ENCODE measurements at places on chromosomes 16 and 17.

DNA sequence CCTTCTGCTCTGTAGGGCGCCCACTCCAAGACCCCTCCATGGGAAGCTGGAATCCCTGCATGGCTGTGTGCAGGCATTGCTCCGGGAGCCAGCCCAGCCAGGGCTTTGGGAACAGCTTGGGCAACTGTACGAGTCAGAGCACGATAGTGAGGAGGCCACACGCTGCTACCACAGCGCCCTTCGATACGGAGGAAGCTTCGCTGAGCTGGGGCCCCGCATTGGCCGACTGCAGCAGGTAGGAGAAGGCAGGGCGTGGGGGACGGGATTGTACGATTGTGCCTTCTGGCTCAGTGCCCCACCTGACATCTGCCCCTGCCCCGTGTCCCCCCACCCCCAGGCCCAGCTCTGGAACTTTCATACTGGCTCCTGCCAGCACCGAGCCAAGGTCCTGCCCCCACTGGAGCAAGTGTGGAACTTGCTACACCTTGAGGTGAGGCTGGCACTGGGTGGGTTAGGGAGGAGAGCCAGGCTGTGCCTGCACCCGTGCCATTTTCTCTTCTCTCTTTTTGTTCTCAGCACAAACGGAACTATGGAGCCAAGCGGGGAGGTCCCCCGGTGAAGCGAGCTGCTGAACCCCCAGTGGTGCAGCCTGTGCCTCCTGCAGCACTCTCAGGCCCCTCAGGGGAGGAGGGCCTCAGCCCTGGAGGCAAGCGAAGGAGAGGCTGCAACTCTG, 8.7 kb upstream of the TMEM88 start:
- DNase-seq, result no peak

DNA sequence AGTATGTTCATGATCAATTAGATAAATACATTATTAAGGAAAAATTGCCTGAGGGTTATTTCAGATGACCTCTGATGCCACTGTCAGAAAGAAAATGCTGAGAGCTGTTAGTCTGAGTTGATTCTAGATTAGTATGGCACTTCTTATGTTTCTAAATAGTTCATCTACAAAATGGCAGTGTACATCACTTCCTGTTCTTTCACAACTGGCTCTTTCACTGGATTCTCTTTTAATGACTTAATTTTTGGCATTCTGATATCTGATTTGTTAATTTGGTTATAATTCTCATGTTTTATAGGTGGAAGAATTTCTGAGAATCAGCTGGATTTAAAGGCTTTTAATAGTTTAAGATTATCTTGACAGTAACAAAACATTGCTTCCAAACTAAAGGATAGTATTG, 3.3 kb downstream of the TAOK1 start:
- DNase-seq, result no peak

DNA sequence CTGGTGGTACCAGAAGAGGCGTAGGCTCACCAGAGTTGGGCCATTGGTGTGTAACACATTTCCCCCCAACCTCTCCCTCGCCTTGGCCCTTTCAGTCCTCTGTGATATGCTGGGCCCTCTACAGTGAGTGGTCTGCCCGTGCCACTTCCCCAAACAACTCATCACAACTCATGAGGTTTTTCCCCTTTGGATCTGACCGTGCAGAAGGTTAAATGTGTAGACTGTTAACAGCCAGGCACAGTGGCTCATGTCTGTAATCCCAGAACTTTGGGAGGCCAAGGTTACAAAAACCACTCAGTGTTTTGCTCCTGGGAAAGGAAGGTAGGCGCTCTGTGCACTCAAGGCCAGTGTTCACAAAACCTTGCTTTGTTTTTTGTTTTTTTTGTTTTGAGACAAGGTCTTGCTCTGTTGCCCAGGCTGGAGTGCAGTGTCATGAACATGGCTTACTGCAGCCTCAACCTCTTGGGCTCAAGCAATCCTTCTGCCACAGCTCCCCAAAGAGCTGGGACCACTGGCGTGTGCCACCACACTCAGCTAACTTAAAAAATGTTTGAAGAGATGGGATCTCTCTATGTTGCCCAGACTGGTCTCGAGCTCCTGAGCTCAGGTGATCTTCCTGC, 11.3 kb upstream of the CYB5B start:
- DNase-seq, result no peak

- no peak for DNase-seq
These were observed 34.7 kb downstream of the YPEL2 start for GRCh38 chr17:59366040-59366757.

DNA sequence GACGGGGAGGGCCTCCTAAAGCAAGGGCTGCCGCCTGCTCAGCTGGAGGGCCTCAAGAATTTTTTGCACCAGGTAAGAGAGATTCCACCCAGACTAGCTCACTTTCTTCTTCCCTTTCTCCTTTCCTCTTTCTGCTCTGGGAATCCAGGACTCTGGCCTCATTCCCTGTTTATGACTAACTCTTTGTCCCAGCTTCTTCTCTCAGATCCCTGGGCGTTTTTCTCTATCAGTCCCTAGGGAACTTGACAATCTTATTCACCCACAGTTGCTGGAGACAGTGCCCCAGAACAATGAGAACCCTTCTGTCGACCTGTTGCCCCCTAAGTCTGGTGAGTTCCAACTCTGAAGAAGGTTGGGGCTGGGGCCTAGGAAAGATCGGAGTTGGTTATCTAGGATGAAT, 15.6 kb downstream of the CNTROB start:
- DNase-seq, result no peak

DNA sequence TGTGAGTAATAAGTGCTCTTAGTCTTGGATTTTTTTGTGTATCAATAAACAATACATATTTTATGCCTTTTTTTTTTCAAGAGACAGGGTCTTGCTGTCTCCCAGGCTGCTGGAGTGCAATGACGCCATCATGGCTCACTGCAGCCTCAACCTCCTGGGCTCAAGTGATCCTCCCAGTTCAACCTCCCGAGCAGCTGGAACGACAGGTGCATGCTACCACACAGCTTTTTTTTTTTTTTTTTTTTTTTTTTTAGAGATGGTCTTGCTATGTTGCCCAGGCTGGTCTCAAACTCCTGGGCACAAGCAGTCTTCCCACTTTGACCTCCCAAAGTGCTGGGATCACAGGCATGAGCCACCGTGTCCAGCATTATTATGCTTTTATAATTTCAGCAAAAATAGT, 13.0 kb downstream of the ACSF2 start:
- no peak for DNase-seq

- DNase-seq, result no peak
These were observed 63.9 kb downstream of the BANP start for GRCh38 chr16:88014954-88015805.

- DNase-seq, result no peak
These were observed 1.6 kb downstream of the AMFR start for GRCh38 chr16:56423584-56424403.

DNA sequence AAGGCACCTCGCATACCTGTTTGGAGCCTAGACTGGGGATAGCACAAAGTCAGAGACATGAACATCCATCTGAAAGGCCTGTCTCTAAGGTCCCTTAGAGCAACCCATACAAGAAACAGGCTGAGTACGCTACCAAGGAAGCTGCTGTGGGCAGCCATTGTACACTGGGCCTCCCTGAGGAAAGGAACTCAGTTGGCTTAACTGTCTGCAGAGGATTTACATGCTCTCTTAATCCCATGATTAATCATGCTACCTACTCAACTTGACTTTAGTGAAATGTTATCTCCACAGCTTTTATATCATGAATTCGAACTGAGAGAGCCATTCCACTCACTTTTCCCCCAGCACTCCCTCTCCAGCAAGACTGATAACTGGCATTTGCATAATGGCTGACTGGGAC, 26.0 kb downstream of the PHLPP2 start:
- no peak for DNase-seq

DNA sequence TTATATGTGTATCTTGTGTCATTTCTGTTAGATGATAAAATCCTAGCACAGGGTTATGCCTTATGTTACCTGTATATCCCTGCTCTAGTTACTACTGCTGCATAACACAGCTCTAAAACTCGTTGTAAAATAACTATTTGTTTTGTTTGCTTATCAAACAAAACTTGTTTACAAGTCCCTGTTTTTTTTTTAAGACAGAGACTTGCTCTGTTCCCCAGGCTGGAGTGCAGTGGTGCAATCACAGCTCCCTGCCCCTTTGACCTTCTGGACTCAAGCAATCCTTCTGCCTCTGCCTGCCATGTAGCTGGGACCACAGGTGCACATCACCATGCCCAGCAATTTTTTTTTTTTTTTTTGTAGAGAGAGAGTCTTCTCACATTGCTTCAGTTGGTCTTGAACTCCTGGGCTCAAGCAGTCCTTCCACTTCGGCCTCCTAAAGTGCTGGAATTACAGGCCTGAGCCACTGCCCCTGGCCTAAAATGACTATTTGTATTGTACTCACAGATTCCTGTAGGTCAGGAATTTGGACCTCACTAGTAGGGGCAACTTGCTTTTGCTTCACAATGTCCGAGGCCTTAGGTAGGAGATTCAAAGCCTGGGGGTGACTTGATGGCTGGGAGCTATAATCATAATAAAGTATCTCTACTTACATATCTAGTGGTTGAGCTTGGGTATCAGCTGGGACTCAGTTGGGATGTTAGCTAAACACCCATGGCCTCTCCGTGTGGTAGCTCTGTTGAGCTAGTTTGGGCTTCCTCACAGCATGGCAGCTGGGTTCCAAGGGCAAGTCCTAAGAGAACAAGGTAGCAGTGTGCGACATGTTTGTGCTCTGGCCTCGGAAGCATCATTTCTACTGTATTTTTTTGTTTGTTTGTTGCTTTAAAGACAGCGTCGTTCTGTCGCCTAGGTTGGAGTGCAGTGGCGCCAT, 12.6 kb downstream of the DUSP14 start:
- no peak for DNase-seq

- no peak for DNase-seq
These were observed 21.9 kb downstream of the KCNJ2 start for GRCh38 chr17:70190959-70191805.

- DNase-seq, result no peak
These were observed 10.9 kb upstream of the KRT24 start for GRCh38 chr17:40714473-40714872.

GRCh38 chr17:18021372-18021771, 17.6 kb downstream of the ATPAF2 start:
- DNase-seq, result no peak

DNA sequence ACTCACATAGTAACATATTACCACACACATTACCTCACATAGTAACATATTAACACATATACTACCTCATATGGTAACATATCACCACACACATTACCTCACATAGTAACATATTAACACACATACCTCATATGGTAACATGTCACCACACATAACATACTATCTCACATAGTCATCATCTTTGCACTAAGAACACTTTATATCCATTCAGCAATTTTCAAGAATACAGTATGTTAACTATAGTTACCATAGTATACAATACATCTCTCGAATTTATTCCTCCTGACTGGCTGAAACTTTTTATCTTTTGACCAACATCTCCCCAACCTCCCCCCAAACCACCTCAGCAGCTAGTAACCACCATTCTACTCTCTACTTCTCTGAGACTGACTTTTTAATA, 7.6 kb downstream of the NUDT7 start:
- no peak for DNase-seq

DNA sequence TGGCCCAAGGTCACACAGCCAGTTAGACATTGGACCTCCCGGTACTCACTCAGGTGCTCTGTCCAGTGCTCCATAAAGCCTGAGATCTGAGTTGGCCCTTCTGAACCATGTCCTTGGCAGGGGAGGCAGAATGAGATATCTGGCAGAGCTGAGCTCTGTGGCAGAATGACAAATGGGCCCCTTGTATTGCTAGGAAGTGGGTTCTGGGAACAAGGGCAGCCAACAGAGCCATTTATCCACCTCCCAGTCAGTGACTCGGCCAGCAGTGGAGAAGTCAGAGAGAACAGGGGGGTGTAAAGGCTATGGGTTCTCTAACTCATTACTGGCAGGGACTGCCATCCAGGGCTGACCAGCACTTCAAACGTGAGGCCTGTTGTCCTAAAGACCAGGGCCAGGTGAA, 117.1 kb upstream of the NLRP1 start:
- no peak for DNase-seq

DNA sequence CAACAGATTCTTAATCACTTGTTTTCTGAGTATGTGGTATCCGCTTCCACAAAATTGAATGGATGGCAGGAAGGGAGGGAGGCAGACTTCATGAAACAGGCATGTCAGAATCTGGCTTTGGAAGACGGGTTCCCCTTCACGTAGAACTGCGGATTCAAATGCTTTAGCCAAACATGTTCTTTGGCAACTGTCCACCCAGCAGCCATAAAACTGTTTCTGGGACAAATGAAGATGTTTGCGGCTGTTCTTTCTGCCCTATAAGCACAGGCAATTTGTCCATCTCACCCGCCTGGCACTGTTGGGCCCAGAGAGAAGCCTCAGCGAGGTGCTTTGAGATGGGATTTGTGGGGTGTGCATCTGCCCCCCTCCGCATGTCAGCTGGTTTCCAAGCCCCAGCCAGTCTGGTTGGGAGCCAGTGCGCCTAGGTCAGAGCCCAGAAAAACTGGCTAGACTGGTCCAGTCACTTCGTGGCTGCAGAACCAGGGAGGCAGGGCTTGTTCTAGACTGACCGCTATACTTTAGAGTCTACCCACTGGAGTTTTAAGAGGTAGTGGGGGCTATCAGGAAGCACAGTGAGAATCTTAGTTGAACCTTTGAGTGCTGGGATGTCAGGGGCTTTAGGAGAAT, 6.3 kb downstream of the CRHR1 start:
- no peak for DNase-seq

DNA sequence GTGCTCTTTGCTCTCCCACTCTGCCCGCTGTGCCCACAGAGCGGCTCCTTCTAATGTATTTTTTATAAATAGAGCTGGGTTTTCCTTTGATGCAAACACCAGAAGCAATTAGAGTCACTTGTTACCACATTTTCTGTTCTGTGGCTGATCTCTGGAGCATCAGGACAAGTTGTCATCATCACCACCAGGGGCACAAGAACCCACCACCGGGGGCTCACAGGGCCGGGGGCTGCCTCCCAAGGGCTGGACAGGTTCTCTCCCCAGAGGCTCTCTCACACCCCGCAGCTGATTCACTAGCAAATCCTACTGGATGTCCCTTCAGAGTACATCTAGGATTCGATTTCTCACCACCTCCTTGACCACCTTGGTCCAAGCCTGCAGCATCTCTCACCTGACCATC, 18.5 kb downstream of the C16orf82 start:
- no peak for DNase-seq

DNA sequence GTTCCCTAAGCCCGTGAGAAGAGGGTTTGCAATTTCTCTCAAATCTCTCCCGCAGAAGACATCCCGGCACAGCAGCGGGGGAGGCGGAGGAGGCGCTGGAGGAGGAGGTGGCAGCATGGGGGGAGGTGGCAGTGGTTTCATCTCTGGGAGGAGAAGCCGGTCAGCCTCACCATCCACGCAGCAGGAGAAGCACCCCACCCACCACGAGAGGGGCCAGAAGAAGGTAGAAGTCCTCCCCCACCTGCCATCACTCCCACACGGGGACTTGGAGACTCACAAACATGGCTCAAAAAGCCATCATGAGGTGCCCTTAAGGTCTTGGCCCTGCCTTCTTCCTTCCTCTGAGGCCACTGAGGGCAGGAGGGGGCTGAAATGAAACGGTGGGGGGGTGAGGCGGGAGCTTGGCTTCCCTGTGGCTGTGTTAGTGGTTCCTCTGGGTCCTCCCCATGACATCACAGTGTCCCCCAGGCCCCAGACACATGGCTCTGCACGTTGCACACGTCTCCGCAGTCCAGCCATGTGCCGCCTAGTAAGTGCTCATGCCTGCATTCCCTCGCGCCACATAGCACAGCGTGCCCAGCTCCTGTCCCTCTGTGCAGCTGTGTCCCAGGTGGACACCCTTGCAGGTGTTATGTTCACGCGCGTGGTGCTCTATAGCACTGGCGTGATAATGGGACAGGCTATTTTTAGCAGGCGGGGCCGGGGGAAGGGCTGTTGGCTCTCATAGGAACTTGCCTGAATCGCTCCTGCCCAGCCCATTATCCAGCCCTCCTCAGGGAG, 6.9 kb downstream of the MLLT6 start:
- no peak for DNase-seq

- DNase-seq, result no peak
These were observed 13.4 kb upstream of the GNG13 start for GRCh38 chr16:813916-814412.

Data from stimulated activated CD8-positive, alpha-beta memory T cell treated with anti-CD3 and anti-CD28 coated beads, Interleukin-15, amount 100 ng/mL, for 24 hours (primary cell).